ENCODE measurements at places on chromosomes 5 and 9.

DNA sequence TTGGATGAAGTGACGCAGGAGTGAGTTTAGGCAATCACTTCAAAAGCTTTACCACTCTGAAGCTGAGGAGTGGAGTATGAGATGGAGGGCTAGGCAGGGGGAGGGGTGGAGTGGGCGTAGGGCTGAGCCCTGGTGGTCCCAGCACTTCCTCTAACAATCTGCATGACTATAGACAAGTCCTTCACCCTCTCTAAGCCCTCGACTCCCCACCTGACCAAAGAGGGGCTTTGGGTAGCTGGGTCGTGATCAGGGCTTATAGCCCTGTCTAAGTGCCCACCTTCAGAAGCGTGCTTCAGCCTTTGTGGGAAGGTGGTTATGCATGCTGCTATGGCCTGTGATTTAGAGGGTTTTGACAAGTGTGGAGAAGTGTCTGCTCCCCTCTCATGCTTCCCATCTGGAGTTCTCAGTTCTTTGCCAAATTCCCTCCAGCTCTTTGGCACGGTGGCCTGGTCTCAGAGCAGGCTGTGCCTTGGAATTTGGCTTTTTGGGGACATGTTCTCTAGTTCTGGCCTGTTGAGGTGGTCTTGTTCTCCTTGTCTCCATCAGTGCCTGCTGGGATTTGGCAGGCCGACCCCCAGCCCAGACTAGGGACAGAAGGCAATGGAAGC lies 53.0 kb downstream of the ACTBL2 start:
- no peak for DNase-seq

- DNase-seq, result no peak
Observed at GRCh38 chr5:58201922-58202648, 257.8 kb downstream of the PLK2 start.

GRCh38 chr5:51890435-51891116 lies 507.3 kb downstream of the ISL1 start:
- DNase-seq, result no peak

DNA sequence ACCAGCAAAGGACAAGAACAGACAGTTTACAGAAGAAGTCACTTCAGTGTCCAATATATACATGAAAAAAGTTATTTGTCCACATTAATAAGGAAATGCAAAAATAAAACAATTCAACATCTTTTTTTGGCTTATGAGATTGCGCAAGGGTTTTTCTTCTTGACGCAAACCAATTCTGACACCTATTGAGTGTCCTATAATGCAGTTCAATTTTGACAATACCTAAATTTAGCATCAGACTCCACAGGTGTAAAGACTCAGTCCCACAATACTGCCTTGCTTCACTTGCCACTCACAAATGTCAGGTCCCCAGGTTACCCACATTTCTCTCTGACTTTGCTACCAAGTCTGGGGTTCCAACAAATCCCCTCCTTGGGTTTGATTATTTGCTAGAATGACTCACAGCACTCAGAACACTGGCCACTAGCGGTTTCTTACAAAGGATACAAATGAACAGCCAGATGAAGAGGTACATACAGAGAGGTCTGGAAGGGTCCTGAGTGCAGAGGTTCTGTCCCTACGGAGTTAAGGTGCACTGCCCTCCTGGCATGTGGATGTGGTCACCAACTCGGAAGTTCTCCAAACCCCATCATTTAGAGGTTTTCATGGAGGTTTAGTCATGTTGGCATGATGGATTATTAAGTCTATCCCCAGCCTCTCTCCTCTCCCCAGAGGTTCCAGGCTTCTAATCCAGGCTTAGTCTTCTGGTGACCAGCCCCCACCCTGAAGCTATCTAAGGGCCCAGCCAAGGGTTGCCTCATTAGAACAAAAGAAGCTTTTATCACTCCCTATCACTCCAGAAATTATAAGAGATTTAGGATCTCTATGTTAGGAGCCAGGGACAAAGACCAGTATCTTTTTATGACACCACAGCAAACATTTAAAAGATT lies 27.0 kb upstream of the SLC22A5 start:
- no peak for DNase-seq

DNA sequence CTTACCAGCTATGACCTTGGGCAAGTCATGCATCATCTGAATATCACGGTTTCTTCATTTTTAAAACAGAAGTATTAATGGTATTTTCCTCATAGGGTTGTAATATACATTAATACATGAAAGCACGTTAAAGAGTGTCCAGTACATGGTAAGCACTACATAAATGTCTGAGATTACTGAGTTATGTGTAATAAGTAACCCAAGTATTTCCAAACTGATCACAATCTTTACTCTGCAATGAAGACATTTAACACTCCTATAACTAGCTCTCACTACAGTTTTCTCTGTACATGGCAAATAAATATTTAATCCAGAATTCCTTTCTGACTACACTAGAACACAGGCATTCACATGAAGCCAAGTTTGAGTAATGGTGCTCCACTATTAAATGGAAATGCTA lies 4.0 kb downstream of the GLDC start:
- no peak for DNase-seq

GRCh38 chr5:97165726-97166125 lies 17.3 kb downstream of the RIOK2 start:
- no peak for DNase-seq

GRCh38 chr5:123549256-123549904 lies 37.4 kb downstream of the CSNK1G3 start:
- peak; percentile 28 for DNase-seq

- DNase-seq, result no peak
Observed at GRCh38 chr5:10391130-10391529, 37.6 kb downstream of the MARCHF6 start.

DNA sequence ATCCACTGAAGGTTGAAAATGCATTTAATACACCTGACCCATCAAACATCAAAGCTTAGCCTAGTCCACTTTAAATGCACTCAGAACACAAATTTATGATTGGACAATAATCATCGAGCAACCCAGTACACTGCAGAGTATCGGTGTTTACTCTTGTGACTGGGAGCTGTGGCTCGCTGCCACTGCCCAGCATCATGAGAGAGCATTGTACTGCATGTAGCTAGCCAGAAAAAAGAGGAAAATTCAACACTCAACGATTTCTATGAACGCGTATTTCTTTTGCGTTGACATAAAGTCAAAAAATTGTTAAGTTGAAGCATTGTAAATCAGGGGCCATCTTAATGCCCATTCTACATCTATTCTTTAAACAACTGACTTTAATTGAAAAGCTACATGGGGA lies 95.1 kb upstream of the CD180 start:
- no peak for DNase-seq

GRCh38 chr5:167725264-167725663 lies 566.2 kb upstream of the WWC1 start:
- DNase-seq, result no peak

DNA sequence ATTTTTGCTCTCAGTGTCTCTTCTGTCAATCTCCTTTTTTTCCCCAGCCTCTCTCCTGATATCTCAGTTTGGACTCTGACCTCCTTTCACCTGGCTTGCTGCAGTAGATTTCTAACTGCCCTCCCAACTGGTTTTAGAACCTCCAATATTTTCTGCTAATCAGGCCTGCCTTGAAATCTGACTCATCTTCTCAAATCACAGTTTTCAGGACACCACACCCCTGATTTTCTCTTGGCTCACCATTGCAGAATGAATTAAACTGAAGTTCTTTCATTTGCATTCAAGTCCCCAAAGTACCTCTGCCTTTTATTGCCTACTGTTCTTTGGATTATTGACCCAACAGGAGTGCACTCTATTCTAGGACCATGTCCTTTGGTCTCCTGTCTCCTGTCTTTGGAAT lies 310.4 kb upstream of the TRPC7 start:
- no peak for DNase-seq

- no peak for DNase-seq
Observed at GRCh38 chr5:55070968-55071367, 31.5 kb upstream of the GZMA start.

DNA sequence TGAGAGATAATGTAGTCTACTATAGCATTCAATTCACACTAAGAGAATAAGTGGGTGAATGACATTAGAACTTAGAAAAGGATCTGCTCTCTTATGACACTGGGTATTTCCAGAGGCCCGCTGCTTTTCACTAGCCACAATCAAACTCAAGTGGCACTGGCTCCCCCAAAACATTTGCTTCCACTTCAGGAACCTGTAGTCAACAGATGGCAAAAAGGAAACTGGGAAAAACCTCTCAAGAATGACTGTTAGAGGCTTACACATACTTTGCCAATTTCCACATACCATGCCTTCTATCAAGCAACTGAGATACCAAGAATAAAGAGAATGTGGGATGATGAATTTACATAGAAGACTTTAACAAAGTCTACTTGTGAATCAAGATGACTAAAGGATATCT lies 11.2 kb downstream of the POC5 start:
- DNase-seq, result no peak

DNA sequence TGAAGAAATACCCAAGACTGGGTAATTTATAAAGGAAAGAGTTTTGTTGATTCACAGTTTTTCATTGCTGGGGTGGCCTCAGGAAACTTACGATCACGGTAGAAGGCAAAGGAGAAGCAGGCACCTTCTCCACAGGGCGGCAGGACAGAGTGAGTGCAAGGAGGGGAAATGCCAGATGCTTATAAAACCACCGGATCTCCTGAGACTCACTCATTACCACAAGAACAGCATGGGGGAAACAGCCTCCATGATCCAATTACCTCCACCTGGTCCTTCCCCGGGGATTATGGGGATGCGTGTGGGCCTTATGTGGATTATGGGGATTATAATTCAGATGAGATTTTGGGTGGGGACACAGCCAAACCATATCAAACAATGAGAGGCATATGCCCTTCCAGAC lies 18.5 kb upstream of the RORB start:
- no peak for DNase-seq

- no peak for DNase-seq
Observed at GRCh38 chr5:155665361-155665760, 651.8 kb downstream of the KIF4B start.

GRCh38 chr5:149063017-149063687 lies at the start of gene SH3TC2:
SH3TC2 (minus strand) TSS chr5:149063062; CDS start chr5:149063022, 40 bp downstream.
- no peak for DNase-seq

Data from RPMI8226 (cell line).